ENCODE measurements at places on chromosomes 16 and 17.

DNA sequence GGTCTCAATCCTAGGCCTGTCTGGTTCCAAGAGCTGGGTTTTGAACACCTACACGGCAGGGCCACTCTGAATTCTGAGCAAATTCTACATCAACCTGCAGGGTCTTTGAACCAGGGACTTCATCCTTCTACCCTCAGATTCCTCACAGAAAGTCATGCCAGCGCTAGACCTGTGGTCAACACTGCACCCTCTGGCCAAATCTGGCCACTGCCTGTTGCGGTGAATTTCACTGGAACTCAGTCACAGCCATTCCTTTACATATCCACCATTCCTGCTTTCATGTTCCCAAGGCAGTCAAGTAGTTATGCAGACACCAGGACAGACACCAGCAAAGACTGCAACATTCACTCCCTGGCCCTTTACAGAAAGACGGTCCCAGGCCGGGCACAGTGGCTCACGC is 144.6 kb downstream of the C16orf95 start:
- DNase-seq = no peak

DNA sequence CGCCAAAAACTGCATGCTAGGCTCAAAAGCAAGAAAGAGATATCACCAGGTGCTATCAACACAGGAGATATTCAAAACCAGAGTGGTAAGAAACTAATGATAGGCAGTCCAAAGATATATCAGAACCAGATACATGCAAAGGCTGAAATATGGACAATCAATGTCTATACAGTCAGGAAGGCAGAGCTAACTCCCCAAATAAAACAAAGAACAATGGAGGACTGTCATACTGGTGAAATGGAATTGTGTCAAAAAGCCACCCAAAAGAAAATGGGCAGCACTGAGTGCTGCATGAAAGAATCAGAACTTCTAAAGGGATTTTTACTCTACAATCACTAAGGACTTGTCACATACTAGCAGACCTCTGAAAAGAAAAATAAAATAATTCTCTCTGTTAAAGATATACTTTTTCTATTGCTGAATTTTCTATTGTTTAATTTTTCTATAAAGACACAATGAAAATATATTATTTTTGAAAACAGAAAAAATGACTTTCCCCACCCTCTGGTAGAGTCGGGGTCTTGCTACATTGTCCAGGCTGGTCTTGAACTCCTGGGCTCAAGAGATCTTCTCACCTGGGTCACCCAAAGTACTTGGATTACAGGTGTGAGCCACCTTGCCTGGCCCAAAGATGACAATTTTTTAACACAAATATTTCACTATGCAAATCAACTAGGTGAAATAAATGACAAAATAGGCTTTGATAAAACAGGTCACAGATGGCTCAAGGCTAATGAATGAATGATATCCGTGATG is 98.2 kb downstream of the USP32 start:
- DNase-seq = no peak

DNA sequence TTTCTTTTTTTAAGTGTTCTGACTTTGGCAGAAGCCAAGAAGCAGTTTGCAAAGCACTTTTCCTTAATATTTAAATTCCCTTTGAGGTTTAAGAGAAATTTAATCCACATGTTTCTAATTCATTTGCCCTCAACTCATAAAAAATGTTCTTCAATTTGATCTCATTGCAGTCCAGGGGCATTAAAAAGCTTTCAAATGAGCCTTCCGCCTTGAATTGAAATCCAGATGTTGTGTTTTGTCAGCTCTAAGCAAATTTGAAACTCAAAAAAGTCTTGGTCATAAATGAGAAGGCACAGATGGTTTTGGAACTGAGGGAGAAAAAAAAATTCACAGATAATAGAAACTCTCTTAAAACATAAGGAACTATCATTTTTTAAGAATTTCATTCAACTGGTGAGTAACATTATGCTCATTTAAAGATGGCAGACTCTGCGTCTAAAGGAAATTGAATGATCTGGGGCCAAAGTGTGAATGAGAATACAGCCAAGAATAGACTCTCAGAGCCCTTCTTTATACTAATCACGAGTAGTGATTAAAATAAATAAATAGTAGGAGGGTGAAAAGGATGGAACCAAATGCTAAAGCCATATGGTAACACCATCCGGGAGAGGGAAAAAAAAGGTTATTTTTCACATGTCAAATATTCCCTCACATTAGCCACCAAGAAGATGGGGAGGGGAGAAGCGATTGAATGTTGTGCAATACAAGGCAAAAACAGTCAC is 1304.7 kb downstream of the CDH8 start:
- no peak for DNase-seq

DNA sequence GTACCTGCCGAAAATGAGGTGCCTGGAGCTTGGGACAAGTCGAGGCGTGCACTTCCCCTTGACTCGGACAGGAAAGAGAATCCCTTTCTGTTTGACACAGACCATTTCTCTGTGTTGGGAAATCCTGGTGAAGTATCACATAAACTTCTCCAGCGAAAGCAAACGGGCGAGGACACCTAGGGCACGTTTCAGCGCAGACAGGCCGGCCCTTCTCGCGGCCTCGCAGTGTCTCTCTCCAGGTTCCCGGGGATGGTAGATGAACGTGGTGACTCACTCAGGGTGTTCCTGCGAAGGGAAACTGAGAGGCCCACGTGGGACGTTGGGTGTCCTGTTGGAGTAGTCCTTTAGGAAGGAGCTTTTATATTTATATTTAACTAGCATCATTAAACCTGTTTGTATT is 36.3 kb upstream of the ZNF750 start:
- no peak for DNase-seq

GRCh38 chr17:41082626-41083025 is 1.3 kb upstream of the KRTAP4-7 start:
- DNase-seq = no peak

DNA sequence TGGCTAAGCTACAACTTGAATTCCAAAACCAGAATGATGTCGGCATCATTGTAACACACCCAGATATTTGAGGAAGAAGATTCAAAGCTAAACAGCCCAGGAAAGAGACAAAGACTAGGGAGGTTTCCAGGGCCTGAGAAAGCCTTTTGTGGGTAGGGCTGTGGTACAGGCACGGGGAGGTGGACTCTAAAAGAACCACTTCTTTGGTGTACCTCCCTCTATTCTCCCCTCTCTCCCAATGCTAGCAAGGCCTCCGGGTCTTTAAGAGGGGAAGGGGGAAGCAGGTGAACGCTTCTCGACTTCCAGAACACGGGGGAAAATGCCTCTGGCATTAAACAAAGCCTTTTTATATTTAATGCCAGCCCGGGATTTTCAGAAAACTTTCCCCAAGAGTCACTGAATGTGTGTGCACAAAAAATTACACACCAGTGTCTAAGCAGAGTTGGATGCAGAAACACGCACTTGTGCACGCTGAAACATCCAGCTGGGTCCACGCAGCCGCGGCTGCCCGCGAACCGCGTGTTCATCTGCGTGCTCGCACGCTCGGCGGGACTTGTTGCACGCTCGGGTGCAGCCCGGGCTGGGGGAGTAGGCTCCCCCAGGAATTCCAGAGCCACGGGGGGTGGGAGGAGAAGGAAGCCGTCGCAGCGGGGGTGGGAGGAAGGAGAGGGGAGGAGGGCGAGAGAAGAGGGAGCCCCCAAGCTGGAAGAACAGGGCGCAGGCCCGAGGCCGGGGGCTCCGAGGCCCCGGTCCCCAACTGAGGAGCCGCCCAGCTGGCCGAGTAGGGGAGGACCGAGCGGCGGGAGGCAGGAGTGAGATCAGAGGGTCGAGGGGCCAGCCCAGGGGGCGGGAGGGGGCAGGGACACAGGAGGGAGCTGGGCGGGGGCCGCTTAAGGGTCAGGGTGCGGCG is 20.1 kb upstream of the ZNF423 start:
- DNase-seq = no peak

DNA sequence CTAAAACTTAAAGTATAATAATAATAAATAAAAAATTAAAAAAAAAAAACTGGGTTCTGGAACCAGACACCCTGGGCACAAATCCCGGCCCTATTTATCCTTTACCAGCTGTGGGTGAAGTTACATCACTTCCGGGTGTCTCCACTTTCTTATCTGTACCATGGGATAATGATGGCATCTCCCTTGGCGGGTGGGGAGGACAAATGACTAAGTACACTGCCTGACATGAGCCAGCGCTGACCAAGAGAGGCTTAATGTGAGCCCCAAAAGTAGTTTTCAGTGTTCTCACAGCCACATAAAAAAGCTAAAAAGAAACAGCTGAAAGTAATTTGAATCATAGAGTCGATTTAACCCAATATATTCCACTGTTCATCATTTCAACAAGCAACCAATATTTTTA is 424.9 kb downstream of the SOX9 start:
- no peak for DNase-seq

- DNase-seq = no peak
Measured at GRCh38 chr17:63675607-63676546, 24.0 kb downstream of the LIMD2 start.

- no peak for DNase-seq
Measured at GRCh38 chr17:41892021-41892376, 26.8 kb downstream of the ACLY start.

DNA sequence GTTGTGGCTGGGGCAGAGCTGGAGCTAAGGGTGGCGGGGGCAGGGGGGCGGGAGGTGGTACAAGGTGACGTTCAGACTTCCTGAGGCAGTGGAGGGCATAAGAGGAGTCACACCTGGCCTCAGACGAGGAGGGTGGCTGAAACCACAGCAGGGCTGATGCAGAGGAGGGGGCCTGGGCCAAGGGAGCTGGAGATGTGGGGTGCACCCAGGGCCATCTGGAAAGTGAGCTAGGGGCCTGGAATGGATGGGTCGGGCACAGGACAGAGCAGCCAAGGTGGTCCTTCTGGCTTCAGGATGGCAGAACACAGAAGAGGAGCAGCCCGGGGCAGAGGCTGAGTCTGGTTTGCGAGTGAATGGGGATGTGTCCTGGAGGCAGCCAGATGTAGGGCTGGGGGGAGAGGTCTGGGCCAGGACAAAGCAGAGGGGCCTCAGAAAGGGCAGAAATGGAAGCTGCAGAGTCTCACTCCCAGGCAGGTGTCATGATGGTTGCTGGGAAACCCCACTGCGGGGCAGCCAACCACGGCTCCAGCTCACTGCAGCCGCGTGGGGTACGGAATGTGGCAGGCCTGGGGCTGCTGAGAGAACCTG is 57.6 kb downstream of the PRMT7 start:
- DNase-seq = no peak

DNA sequence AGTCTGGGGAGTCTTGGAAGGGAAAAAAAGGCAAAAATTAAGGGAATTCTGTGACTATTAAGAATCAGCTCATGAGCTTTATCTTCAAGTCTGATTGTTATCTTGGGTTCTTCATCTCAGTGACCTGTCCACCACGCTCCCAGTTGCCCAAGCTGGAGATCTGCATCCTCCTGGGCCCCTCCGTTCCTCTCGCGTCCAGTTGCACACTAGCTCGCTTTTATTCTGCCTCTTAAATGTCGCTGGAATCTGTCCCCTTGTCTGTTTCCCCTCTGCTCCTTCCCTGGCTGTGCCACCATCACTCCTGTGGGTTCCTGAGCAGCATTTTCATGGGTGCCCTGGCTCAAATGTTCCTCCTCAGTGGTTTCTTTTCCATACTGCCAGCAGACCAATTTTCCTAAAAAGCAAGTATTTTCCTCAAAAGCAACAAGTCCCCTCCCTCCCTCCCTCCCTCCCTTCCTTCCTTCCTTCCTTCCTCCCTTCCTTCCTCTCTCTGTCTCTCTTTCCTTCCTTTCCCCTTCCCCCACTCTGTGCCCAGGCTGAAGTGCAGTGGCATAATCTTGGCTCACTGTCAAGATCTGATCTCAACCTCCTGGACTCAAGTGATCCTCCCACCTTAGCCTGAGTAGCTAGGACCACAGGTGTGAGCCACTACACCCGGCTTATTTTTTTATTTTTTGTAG is 1.4 kb downstream of the ENDOV start:
- DNase-seq = no peak

DNA sequence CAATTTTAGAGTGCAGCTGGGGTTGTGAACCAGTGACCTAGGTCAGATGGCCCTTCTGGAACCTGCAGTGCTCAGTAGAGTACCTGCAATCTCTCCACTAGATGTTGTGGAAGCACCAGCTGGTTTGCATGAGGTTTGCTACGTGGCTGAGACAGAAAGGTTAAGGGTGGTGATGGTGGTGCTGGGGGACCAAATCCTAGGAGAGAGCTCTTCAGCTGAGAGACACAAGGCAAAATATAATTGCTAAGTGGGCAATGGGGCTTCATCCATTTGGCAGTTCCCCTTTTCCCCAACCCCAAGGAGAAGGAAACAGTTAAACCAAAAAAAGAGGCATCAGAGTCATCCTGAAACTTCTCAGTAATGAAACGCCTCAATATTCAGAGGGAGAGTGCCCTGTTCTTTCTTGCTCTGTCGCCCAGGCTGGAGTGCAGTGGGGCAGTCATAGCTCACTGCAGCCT is 13.9 kb downstream of the ITPRIPL2 start:
- no peak for DNase-seq

DNA sequence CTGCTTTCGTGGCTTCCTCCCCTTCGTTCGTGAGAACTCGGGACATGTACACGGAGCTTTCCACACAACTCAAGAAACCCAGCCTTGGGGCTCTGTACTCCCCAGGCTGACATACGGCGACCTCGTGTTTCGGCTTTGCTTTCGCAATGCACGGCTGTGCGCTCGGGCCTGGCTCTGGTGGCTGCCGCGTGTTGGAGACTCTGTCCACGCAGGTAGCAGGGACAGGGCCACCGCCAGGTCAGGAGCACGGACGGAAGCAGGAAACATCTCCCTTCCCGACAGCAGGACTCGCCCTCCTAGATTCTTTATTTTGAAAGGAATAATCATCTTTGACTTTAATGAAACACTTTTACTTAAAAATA is 17.3 kb downstream of the UTS2R start:
- no peak for DNase-seq

- peak; percentile 20 for DNase-seq
Measured at GRCh38 chr17:56594320-56595107, 1.0 kb downstream of the NOG start.

DNA sequence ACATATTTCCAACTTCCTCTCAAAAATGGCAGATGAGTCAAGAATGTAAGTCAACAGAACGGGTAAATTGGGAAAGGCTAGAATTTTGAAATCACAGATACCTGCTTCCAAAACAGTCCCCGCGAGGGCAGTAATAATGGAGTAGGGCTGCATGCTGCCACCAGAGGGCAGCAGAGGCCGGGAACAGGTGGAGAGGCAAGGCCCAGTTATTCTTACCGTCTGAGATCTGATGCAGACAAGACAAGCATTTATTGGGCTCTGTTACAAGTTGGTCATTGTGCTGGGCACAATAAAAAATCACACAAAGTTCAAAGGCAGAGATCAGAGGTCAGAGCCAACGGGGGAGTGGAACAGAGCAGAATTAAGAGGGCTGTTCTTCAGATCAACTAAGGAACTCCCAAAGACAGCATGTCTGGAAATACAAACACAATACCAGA is 8.8 kb upstream of the MLKL start:
- DNase-seq = peak; percentile 68

GRCh38 chr16:25478476-25478875 is 213.3 kb upstream of the HS3ST4 start:
- no peak for DNase-seq
